ENCODE measurements at places on chromosomes 11 and 22.

- peaks cover 11% of the 10 kb centered on the region for H3K4me1 ChIP-seq
- DNase-seq = no peak
- no peaks in the 10 kb centered on the region for H3K27me3 ChIP-seq
- no peak overlapping the region for H3K27ac ChIP-seq
Measured at GRCh38 chr11:123742724-123743120, 1.3 kb upstream of the ZNF202 start.

DNA sequence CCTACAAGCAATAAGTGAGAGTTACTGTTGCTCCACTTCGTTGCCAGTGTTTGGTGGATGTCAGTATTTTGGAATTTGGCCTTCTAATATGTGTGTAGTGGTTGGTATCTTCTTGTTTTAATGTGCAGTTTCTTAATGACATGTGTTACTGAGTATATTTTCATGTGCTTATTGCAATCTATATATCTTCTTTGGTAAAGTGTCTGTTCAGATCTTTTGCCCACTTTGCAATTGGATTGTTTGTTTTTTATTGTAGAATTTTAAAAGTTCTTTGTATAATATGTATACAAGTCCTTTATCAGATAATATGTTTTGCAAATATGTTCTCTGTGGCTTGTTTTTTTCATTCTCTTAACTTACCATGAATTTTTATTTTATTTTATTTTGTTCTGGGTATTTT is 7.7 kb downstream of the OR51V1 start:
- H3K4me3 ChIP-seq = no peak overlapping the region
- no peaks in the 10 kb centered on the region for H3K27me3 ChIP-seq
- no peak for DNase-seq
- H3K4me1 ChIP-seq = no peaks in the 10 kb centered on the region
- no peaks in the 10 kb centered on the region for H3K36me3 ChIP-seq

- H3K36me3 ChIP-seq = no peaks in the 10 kb centered on the region
- no peak overlapping the region for H3K27ac ChIP-seq
- peaks cover 22% of the 10 kb centered on the region for H3K4me1 ChIP-seq
Measured at GRCh38 chr11:121654259-121654842, 201.6 kb upstream of the SORL1-AS1 start.

GRCh38 chr11:6654281-6655019 is 1.2 kb downstream of the DCHS1 start:
- H3K36me3 ChIP-seq = no peaks in the 10 kb centered on the region
- H3K4me3 ChIP-seq = no peak overlapping the region
- H3K4me1 ChIP-seq = no peaks in the 10 kb centered on the region

Data from keratinocyte (primary cell).